ENCODE measurements at places on chromosomes 2 and 18. TPM values are rescaled to one million over a fixed set of nuclear protein-coding genes. Genes with fewer than 3 reads are reported as not detected.

SLC23A3 gene
- 1.3 TPM for total RNA-seq

STEAP3 gene
- 17.4 TPM for total RNA-seq

SEMA4F gene
- total RNA-seq, result 11.3 TPM

UNC80 gene
- total RNA-seq, result 0.06 TPM

ZBTB14 gene
- 10.0 TPM for total RNA-seq

TRABD2A gene
- total RNA-seq, result 1.3 TPM

INHBB gene
- total RNA-seq, result 2.4 TPM

SCYGR6 gene
- total RNA-seq, result not detected

FAM110C gene
- total RNA-seq, result 0.34 TPM

FSHR gene
- not detected for total RNA-seq

SERPINB5 gene
- total RNA-seq, result not detected

LCT gene
- total RNA-seq, result not detected

LAMA1 gene
- total RNA-seq, result 3.1 TPM

DPYSL5 gene
- not detected for total RNA-seq

MYL1 gene
- not detected for total RNA-seq

LRRC30 gene
- not detected for total RNA-seq

DLGAP1 gene
- 1.6 TPM for total RNA-seq

UBR3 gene
- 18.5 TPM for total RNA-seq

SLC4A5 gene
- total RNA-seq, result 0.18 TPM

ABHD1 gene
- total RNA-seq, result not detected

CCDC93 gene
- 12.9 TPM for total RNA-seq

RAB17 gene
- total RNA-seq, result 0.39 TPM

PCARE gene
- not detected for total RNA-seq

CDCA7 gene
- 6.3 TPM for total RNA-seq

GRHL1 gene
- total RNA-seq, result 0.82 TPM

GPR155 gene
- total RNA-seq, result 3.8 TPM

KIF5C gene
- 0.58 TPM for total RNA-seq

HIBCH gene
- total RNA-seq, result 19.4 TPM

CFC1 gene
- total RNA-seq, result not detected

VAMP5 gene
- total RNA-seq, result 140 TPM

NRP2 gene
- total RNA-seq, result 533 TPM

MLPH gene
- total RNA-seq, result 27.2 TPM

STARD6 gene
- total RNA-seq, result not detected

LANCL1 gene
- total RNA-seq, result 22.9 TPM

NAGK gene
- total RNA-seq, result 158 TPM

PARD3B gene
- total RNA-seq, result 10.3 TPM

SERPINB3 gene
- total RNA-seq, result not detected

ZEB2 gene
- total RNA-seq, result 28.2 TPM

NPAS2 gene
- total RNA-seq, result 15.8 TPM

CNOT11 gene
- total RNA-seq, result 40.5 TPM

KCNG2 gene
- total RNA-seq, result not detected

CFAP221 gene
- total RNA-seq, result 1.1 TPM

SLC30A3 gene
- total RNA-seq, result 6.5 TPM

VWC2L gene
- not detected for total RNA-seq

ASB18 gene
- total RNA-seq, result not detected

RTP5 gene
- total RNA-seq, result not detected

SH3RF3 gene
- 32.5 TPM for total RNA-seq

PHOSPHO2 gene
- total RNA-seq, result 4.4 TPM

ERICH2 gene
- total RNA-seq, result not detected

ABCB11 gene
- 0.18 TPM for total RNA-seq

GALNT14 gene
- total RNA-seq, result 10.4 TPM

MAP3K19 gene
- total RNA-seq, result not detected

LYPD6 gene
- total RNA-seq, result 1.1 TPM

APOB gene
- 0.10 TPM for total RNA-seq

METAP1D gene
- total RNA-seq, result 2.4 TPM

HOXD11 gene
- total RNA-seq, result 2.2 TPM

AQP12A gene
- not detected for total RNA-seq
